Activated T-cell treated with anti-CD3 and anti-CD28 coated beads, Interleukin-2, amount 50 U/mL, for 48 hours (primary cell): ENCODE measurements at places on chromosomes 16 and 17.

GRCh38 chr16:72877374-72878028, 170.4 kb downstream of the ZFHX3 start:
- DNase-seq: no peak

GRCh38 chr16:75617121-75617520, 6.0 kb downstream of the ADAT1 start:
- DNase-seq: no peak

- peak; percentile 63 for DNase-seq
These were observed 30.2 kb upstream of the MRPS23 start for GRCh38 chr17:57880086-57880456.

DNA sequence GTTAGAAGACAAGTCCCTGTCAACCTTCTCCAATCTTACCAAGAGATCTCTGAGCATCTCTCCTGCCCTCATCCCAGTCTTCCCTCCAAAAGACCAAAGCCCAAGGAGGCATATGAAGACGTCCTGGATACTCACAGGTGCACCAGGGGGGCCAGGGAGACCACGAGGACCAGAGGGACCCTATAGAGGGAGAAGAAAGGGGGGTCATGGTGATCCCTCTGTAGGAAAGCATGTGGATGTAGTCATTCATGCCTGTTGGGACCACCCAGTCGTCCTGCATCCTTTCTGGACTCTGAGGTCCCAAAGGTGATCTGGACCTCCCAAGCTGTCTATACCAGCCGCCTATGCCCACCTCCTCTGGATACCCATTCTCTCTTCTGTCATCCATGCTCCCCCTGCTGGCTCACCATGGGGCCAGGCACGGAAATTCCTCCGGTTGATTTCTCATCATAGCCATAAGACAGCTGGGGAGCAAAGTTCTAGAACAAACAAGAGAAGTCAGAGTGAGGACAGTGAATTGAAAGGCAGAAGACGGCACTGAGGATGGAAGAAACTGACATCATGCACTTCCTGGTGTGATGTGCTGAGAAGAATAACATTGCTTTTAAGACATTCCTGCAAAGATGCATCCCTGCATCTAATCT, 3.3 kb downstream of the COL1A1 start:
- DNase-seq: peak; percentile 76

GRCh38 chr16:8619671-8620370, 1.7 kb upstream of the METTL22 start:
- DNase-seq: no peak

DNA sequence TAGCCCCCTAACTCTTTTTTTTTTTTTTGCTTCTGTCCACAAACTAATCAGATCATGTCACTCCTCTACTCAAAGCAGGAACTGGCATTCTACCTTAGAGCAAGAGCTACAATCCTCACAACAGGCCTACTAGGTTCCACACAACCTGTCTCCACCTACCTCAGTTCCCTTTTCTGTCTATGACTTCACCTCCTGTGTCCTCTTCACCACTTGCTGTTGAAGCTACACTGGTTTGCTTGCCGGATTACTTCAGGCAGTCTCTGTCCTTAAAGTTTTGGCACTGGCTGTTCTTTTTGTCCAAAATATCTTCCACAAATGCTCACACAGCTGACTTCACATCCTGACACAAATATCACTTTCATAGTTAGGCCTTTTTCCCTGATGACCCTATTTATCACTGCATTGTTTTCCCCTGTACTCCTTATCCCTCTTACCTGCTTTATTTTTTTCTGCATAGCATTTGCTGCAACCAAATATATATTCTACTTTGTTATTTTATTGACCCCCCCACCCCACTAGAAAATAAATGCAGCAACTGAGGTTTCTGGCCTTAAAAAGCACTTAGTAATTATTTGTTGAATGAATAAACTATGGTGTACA, 72.0 kb downstream of the KANSL1 start:
- DNase-seq: no peak
